ENCODE measurements at places on chromosomes 7 and 10. TPM values are rescaled to one million over a fixed set of nuclear protein-coding genes. Genes with fewer than 3 reads are reported as not detected.

- DNase-seq = no peak
Observed at GRCh38 chr7:49102411-49102810, 178.1 kb downstream of the CDC14C start.

GRCh38 chr7:78326876-78327275, 528.3 kb downstream of the PHTF2 start:
- peak; percentile 21 for DNase-seq

The MBLAC1 gene
- total RNA-seq = 1.4 TPM

The HTRA1 gene
- 22.1 TPM for total RNA-seq

GRCh38 chr10:37747081-37747480, 110.3 kb downstream of the ZNF248 start:
- no peak for DNase-seq

DNA sequence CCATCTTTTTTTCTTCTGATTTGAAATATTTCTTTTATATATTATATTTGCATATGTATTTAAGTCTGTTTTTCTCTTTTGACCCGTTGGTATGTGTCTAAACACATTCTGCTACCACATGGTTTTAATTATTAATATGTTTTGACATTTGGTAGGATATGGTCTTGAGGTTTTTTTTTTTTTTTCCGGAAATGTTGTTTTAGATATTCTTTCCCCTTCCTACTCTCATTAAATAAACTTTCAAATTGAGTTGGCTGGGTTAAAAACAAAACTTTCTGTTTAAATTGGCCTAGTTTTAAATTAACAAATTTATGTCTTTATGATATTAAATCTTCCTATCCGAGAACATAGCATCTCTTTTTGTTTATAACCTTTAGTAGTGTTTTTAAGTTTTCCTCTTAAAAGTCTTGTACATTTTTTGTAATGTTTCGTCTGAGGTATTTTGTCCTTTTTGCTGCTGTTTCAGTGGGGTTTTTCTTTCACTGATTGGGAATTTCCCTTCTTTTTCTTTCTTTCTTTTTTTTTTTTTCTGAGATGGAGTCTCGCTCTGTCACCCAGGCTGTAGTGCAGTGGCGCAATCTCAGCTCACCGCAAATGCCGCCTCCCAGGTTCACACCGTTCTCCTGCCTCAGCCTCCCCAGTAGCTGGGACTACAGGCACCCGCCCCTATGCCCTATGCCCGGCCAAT, 25.4 kb downstream of the STAM start:
- DNase-seq = no peak

The PNLIPRP1 gene
- total RNA-seq = not detected

The MTG1 gene
- total RNA-seq = 13.7 TPM

Measured in A172 (cell line).